ENCODE measurements at places on chromosomes 6 and 20.
A peak's percentile ranks its signal among the peaks of the same experiment; 100 is the strongest.

DNA sequence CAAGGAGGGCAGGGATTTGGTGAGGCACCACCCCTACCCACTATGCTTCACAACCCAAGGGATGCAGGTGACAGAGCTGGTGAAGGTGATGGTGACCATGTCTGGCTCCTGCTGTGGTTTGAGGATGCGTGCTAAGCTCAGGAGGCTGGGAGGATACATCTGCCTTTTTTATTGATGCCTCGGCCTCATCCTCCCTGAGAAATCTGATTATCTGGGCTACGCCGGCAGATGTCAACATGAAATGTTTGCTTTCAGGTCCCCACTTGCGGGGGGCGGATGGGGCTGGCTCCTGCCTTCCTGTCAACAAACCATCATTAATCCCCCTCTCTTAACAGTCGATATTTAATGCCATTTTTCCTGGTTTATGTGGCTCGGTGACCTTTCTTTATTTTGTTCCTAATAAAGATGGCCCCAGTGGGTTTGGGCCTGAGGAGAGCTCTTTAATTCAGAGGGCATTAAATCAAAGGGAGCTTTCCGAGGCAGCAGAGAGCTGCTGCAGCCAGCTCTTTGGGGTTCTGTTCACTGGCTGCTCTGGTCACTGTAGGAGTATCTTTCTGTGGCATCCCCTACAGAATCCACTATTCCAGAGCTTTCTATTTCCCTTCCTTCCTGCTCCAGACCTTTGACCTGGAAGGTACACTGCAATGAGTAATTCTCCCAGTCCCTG is 33.5 kb upstream of the LRFN2 start:
- no peak for DNase-seq

- DNase-seq: no peak
Observed at GRCh38 chr6:95469511-95469910, 107.8 kb upstream of the MANEA start.

- no peak for DNase-seq
Observed at GRCh38 chr6:961407-961960, 268.5 kb upstream of the EXOC2 start.

GRCh38 chr6:35377002-35377401 is 34.6 kb downstream of the PPARD start:
- no peak for DNase-seq

- no peak for DNase-seq
Observed at GRCh38 chr6:4671587-4672115, 104.6 kb upstream of the CDYL start.

- DNase-seq: no peak
Observed at GRCh38 chr20:57904314-57905105, 194.7 kb upstream of the PMEPA1 start.

GRCh38 chr20:47379433-47380150 is 23.1 kb upstream of the ZMYND8 start:
- peak; percentile 95 for DNase-seq

DNA sequence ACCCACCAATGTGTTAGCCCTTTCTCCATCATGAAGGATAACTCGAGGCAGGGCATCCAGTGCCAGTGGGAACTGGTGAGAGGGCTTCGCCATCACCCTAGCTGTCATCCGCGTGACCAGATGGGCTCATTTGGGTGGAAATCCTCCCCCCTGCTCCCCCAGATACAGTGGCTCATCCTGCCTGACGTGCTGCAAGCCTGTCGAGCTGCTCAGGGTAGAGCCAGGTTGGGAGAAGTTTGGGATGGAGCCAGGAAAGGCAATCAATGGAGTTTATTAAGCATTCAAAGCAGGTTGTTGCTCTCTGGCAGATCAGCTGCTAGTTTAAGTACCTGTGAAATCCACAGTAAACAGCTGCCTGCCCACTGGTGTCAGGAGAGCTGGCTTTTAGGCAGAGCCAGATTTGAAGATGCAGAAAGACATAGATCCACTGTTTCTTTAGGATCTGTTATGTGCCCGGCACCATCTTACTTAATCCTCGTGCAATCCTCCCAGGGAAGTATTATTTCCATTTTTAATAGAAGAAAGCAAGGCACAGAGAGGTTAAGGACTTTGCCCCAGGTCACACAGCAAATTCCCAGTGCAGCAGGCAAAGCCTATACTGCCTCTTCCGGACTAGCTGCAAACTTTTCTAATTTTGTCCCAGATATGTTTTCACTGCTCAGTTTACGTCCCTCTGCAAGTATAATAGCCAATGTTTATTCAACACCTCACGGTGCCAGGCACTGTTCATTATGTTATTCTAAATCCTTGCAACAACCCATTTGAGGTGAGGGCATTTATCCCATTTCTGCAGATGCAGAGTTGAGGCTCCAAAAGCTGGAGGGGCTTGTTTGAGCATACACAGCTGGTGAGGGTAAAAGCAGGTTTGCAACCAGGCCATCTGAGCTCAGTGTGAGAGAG is 54.1 kb upstream of the KCNG1 start:
- DNase-seq: no peak

Measured in RCC 7860 (cell line).